ENCODE measurements at places on chromosomes 3 and 15.

- DNase-seq: no peak
Observed at GRCh38 chr3:173465112-173465511, 67.6 kb downstream of the NLGN1 start.

GRCh38 chr15:58497046-58497785 is 65.4 kb downstream of the LIPC start:
- DNase-seq: no peak

DNA sequence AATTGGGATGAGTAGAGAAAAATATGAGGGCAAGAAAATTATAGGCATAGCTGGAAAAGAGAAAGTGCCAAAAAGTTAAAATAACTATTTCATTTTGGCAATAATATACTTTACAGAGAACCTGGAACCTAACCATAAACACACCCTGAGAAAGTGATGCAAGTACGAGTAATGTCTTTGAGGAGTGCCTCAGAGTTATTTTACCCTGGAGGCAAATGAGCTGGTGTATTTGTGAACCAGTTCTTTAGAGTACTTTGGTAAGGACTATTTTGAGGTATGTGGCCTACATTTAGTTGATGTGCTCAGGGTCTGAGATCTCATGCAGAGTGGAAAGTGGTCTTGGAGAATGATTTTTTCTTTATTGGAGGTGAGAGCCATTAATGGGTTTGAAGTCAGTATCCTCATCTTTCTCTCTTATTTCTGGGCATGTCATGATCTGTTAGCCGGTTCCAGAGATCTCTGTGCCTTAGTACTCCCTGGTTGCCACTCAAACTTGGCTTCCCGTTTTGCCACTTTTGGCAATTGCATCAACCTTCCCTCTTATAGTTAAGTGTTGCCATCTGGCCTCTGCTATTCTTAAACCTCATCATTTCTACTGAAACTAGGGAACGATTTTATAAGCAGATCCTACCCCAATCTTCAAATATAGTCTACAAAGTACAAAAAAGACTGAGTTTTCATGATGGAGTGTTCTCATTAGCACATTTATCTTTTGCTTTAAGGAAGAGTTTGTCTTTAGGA is 145.7 kb downstream of the EPHA6 start:
- DNase-seq: no peak

- DNase-seq: no peak
Observed at GRCh38 chr15:49709646-49710214, 88.9 kb downstream of the DTWD1 start.
